ENCODE measurements at places on chromosomes 2 and 18. TPM values are rescaled to one million over a fixed set of nuclear protein-coding genes. Genes with fewer than 3 reads are reported as not detected.

DNA sequence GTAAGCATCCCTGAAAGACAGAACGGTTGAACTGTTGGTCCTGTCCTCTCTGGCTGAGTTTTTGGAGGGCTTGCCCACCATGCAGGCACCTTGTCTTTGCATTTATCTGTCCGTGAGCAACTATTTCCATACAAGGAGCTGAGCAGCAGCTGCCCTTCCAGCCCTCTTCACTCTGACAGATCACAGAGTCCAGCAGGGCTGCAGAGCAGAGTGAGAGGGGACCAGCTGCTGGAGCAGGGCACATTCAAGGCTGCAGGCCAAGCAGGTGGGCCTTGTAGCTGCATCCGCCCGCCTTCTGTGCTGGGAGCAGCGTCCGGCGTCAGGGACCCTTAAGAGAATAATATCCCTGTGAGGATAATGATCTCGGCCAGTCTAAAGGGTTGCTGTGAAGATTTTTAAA is 9.5 kb downstream of the SMYD1 start:
- no peak for DNase-seq

DNA sequence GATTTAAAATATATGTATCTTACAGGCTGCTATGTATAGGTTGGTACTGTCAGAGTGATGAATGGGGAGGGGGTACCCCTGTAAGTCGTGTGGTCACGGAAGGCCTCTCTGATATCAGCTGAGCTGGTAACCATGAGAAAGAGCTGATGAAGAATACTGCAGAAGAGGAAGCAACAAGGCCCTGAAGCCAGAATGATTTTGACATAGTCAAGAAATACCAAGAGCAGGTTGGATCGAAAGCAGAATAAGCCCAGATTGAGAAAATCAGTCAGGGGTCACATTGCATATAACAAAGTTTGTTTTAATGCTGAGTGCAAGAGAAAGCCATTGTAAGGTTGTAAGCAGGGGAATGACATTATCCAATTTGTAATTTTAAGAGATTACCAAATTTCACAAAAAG is 57.3 kb downstream of the UNC50 start:
- no peak for DNase-seq

CYP26B1 gene
- not detected for total RNA-seq

ZNF892 gene
- 3.2 TPM for total RNA-seq

Data from activated CD4-positive, alpha-beta memory T cell treated with anti-CD3 and anti-CD28 coated beads, Interleukin-2, amount 10 ng/mL, durations not matched to agents 7 days and 5 days (primary cell).